ENCODE measurements at places on chromosomes 2 and 18. TPM values are rescaled to one million over a fixed set of nuclear protein-coding genes. Genes with fewer than 3 reads are reported as not detected.

GRCh38 chr2:24749069-24749691 lies 44.0 kb downstream of the PTRHD1 start:
- DNase-seq = no peak

DNA sequence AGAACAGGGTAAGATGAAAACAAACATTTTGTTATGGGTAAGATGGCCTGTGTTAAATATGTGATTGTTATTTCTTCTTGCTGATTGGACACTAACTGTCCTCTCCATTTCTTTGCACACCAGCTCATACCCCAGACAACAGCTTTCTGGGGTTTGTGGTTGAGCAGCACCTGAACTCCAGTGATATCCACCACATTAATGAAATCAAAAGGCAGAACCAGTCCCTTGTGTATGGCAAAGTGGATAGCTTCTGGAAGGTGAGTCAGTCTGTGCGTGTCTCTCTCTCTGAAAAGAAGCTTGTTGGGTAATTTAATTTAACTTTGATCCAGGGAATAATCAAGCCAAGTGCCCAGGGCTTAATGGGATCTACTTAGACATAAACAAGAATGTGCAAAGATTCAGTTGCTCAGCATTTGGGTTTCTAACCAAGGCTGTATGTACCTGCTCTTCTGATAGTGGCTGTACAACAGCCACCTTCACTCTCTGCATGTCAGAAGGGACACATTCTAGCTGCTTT lies 108.3 kb downstream of the MGAT5 start:
- DNase-seq = no peak

- no peak for DNase-seq
Observed at GRCh38 chr2:236628256-236628901, 58.8 kb downstream of the ACKR3 start.

DNA sequence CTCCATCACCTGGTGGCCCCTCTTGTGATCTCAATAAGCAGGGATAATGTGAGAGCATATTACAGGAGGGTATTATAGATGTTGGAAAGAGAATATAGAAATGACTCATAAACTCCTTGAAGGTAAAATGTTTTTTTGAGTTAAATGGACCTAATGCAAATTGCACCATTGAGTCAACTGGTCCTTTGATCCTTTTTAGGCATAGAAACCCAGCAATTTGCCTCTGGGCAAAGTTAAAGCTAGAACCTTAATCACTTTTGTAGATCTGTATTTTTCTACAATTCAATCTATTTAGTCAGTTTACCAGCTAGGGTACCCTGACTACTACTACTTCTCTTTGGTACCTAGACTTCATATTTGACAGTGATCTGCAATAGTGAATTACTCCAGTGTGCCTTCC lies 71.8 kb upstream of the RNF152 start:
- DNase-seq = no peak

DNA sequence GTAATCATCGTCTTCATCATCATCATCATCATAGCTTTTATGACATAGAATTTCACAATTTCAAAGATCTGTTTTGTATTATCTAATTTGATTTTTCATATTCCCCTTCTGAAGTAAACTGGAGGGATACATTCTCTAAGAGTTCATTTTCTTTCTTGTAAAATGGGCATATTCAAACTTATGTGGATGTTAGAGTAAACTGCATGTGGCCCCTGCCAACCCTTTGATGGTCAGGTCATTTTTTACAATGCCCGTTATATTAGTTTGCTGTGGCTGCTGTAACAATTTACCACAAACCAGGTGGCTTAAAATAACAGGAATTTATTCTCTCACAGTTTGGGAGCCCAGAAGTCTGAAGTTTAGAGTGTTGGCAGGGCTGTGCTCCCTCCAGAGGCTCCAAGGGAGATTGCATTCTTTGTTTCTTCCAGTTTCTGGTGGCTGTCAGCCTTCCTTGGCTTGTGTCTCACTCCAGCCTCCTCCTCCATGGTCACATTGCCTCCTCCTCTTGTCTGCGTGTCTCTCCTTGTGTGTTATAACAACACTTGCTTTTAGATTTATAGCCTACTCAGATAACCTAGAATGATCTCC lies 127.5 kb upstream of the MMADHC start:
- DNase-seq = peak; percentile 59

DNA sequence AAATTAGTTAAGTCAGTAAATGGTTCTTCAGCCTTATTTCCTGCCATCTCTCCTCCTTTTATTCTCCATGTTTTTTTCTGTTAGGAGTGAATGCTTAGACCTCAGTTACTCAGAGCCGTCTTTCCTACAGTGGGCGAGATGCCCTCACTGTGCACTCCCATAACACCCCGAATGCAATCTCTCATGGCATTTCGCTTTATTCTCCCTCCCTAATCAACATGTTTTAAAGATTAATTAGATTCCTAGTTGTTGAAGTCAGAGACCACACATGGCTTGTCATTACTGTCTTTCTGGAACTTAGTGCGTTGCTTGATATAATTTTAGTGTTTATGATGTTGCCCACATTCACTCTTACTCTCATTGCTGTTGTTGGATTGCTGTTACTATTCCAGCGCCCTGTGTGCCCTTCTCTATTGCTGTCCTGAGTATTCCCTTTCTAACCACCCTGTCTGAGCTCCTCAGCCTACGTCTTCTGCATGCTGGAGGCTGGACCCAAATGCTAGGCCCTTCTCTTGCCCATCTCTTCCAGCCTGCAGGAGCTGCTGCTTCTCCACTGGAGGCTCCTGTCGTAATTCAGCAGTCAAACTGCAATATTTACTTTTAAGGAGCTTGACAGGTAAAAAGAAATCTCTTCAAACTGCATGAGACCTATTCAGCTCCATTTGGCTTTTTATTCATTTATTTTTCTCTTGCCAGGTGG lies 99.3 kb downstream of the MAP2 start:
- DNase-seq = no peak

GRCh38 chr2:198285216-198285615 lies 480.8 kb downstream of the PLCL1 start:
- no peak for DNase-seq

GRCh38 chr2:58410549-58410948 lies 169.4 kb upstream of the FANCL start:
- DNase-seq = no peak

Gene ZEB2
- total RNA-seq = 17.0 TPM

Gene OTOS
- not detected for total RNA-seq

Gene IL36A
- not detected for total RNA-seq

Measured in H4 (cell line).